Panc1 (cell line): ENCODE measurements at places on chromosomes 5 and 9.

DNA sequence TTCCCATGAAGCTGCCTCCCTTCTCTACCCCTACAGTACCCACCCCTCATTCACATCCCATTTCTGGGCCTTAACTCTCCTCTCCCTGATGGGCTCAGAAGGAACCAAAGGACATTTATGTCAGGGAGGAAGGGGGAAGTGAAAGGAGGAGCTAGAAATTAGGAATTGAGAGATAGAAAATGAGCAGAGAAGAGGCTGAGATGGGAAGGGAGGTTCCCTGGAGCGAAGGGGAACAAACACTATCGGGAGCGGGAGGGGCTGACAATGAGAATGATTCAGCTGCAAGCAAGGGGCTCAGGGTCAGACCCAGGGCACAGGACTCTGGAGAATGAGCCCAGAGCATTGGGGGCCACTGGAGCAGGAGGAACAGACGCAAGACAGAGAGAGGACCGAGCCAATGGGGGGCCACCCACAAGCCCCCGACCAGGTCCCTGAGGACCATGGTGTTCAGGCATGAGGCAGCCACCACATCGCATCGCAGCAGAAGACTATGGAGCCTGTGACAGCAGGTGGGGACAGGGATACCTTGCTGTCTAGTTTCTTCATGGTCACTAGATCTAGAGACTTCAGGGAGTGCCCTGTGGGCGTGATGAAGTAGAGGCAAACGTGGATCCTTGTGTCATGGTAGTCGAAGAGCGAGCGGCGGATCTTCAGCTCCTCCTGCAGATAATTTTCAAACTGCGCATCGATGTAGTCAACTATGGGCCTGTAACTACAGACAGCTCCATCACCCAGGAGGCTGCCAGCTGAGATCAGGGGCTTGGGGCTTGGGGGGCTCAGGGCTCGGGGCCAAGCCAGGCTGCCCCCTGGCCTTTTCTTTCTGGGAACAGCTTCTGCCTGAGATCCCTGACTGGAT is 13.6 kb downstream of the SEPTIN8 start:
- DNase-seq: no peak

GRCh38 chr9:133353548-133353947 is 2.7 kb downstream of the SURF1 start:
- DNase-seq: no peak

GRCh38 chr9:69806627-69807026 is 14.0 kb upstream of the CFAP95 start:
- DNase-seq: no peak

DNA sequence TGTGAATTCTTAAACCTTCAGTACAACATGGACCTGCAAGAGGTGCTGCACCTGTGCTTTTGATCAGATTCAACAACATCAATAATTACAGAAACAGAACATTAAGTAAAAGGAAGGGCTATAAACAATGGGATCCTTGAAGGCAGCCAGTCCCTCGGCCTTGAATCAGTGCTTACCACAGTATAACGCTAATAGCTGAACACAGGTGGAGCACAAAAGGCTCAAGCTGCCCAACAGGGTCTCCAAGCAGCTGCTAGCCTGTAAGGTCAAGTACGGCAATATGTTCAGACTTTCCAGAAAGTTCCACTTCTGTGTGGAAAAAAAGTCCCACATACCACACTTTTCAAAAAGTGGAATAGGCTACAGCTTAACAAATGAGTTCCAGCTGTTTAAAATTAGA is 61.9 kb upstream of the ITGA1 start:
- no peak for DNase-seq

DNA sequence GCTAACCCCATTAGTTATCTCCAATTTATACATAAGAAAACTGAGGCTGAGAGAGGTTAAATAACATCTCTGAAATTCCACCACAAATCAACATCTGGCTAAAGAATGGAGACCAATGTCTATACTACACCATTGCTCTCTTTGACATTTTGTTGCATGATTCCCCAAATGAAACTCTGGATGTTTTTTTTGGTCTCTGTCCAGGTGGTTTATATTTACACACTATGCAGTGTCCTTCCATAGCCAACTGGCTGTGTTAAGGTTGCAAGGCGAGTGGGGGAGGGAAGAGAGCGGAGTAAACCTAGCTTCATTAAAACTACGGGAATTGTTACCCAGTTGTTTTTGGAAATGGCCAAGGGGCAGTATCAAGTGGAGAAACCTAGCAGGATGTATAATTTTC is 67.2 kb downstream of the KIF4B start:
- DNase-seq: no peak

- DNase-seq: no peak
These were observed 28.9 kb downstream of the PLAC8L1 start for GRCh38 chr5:146076455-146076854.

DNA sequence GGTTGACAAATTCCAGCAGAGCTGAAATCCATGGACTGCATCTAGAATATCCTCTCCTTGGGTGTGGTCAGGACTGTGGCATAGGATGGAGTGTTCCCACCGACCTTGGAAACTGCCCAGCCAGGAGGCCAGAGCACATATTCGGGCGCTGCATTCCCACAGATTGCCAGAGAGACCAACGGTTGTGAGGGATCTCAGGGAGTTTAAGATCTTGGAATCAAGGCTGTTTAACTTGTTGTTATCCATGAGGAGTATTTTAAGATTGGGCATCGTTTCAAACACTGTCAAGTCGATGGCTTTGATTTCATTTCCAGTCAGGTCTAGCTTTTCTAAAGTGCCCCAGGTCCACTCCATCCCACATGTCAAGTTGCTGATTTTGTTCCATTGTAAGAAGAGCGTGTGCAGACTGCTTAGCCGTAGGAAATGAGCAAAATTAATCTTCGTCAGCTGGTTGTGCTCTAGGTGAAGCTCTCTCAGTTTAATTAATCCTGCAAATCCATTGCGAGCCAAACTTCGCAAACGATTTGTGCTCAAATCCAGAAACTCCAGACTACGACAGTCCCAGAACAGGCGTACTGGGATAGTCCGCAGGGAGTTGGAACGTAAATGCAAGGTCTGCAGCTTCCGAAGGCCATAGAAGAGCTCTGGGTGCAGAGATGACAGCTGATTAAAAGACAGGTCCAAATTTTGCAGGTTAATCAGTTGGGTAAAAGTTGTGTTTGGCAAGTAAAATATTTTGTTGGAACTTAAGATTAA is 1.5 kb downstream of the LRRTM2 start:
- no peak for DNase-seq

- no peak for DNase-seq
These were observed 71.2 kb downstream of the CFAP77 start for GRCh38 chr9:132481053-132481849.

DNA sequence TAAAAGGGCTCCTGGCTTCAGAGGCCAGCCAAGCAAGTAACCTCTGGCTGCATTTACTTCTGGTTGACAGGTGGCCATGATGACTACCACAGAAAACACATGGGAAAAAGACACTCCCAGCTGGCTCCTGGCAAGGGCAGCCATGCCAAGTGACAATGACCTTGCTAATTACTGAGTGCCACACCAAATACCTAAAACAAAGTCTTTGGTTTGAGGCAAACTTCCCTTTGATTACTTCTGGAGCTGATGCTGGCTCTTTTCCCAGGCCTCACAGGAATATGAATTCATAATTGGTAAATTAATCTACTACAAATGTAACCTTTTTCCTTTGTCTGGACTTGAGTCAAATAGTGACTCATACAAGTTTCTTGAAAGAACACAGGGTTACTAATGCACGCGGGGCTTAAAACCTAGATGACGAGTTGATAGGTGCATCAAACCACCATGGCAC is 61.0 kb downstream of the LPAR1 start:
- peak; percentile 20 for DNase-seq

DNA sequence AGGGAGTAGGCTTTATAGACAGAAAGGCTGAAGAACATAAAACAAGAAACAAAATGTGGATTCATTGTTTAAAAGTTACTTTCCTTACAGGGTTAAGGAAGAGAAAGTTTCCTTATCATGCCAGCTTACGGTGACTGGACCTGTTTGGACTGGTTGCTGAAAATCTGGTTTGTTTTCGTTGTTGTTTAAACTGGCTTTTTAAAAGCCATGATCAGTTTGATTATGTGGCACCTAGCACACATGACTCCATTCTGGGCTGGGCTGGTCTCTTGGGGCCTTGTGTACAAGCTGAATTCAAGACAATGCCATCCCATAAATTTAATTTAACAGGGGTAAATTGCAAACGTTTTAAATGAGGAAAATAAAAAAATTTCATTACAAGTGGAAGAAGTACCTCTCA is 18.4 kb upstream of the ZNF474 start:
- no peak for DNase-seq

DNA sequence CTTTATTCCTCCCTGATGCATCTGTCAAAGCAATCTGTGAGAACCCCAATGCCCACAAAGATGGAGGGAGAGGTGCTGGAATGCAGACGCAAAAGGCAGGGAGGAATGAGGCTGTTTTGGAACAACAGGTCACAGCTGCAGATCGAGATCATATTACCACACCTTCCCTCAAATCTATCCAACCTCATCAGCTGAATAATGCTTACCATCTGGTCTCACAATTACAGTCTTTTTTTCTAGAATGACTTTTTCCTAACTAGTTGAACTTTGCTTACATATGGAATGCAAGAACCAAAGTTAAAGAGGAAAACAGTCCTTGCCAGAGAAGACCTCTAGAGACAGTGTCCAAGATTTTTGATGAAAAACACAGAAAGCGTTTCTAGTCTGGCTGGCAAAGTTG is 158.1 kb downstream of the LPAR1 start:
- no peak for DNase-seq

- DNase-seq: no peak
These were observed 16.8 kb downstream of the ACSL6 start for GRCh38 chr5:131994533-131995226.

- no peak for DNase-seq
These were observed 197.7 kb downstream of the C9orf50 start for GRCh38 chr9:129423216-129423615.

DNA sequence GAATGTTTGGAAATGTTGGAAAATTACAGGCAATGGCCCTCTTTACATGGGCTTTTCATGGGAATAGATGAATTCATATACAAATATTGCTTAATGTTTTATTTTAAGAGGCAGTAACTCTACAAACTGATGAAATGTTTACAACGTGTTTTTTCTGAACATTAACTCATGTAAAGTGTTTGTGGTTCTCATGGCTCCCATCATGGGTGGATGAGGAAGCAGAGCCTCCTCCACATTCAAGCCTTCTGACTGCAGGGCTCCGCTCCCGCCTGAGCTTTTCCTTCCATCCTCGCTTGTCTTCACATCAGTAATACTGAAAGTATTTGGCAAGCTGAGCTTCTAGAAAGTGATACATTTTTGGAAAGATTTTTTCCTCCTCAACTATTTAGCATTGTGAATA is 204.2 kb downstream of the ARHGAP26 start:
- no peak for DNase-seq

DNA sequence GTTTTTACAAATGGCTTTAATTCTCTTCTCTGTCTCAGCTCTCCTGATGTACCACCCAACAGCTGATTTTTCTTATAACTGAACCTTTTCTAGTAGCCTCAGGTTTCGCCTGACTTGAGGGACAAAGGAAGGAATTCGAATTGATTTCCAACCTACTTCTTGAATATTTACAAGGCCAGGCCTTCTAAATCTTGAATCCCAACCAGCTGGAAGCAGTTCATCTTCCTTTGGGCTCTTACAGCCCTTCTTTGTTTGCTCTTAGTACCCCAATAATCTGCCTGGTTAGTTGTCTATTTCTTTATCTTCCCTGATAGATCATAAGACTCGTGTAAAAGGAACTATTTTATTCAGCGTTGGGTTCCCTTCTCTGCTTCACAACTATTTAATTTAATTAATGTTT is 95.9 kb downstream of the NLN start:
- no peak for DNase-seq

GRCh38 chr9:3045153-3045552 is 201.3 kb upstream of the PUM3 start:
- no peak for DNase-seq

DNA sequence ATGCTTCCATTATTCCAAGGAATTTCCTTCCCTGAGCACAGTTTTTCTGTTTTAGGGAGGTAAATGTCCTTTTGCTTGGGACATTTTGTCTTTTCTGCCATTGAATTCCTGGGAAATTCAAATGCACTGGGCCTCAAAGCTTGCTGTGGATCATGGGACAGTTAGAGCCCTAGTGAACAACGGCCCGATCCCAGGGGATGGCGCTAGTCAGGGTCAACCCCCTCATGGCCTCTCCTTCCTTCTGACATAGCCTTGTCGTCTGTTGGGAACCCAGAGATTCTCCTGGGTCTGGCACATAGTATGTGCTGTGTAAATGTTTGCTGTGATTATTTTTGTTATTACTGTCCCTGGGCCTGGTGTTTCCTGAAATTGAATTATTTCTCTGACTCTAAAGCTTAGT is 30.7 kb upstream of the COL15A1 start:
- DNase-seq: no peak

DNA sequence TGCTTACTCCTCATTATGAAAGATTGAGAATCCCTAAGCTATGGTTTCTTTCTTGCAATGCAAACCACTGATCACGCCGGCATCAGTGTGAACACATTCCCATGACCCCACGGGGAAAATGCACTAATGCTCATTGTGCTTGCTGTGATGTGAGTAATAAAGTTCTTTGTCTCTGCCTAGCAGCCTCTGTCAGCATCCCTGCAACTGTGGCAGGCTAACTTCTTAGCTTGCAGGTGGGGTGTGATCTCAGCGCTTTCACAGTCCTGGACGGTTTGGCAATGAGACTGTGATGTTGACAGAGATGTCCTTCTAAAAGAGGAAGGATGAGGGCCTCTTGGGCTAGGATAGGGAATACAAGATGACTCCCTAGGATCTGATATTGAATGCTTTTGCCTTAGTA is 1218.7 kb downstream of the EFNA5 start:
- no peak for DNase-seq

DNA sequence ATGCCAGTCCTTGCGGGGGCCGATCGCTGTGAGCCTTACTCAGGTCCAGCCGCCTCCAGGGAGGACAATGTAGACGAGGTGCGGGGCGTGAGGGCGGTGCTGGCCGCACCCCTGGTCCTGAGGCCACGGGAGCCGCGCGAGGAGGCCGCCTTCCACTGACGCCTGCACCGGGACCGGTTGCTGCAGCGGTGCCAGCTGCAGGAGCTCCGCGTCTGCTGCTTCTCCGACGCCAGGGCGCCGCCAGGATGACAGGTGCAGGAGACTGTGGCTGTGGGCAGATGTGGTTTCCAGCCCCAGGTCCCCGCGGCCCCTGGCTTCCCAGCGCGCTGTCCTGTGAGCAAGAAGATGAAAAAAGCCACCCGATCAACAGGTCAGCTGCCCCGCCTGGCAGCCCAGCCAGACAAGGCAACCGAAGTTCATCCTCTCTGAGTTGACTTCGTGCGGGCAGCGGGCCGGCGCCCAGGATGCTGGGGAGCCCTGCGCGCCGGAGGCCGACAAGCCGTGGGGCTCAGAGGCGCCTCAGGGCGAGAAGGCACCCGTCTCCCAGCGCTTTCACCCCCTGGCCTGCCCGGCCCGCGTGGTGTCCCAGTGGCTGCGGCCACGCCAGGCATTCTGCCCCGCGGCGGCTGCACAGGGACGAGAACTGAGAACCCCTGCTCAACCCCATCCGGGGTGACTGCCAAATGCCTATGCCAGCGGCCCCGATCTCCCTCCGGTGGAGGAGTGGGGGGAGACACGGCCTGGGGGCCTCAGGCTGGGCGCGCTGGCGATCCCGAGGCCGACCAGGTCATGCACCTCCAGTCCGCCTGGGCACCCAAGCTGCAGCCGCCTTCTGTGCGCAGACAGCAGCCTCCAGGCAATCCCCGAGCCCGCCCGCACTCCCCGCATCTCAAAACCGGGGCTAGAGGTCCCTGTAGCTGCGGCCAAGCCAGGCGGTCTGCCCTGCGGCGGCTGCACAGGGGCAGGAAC is 43.4 kb upstream of the BICD2 start:
- no peak for DNase-seq

- DNase-seq: no peak
These were observed 166.6 kb downstream of the ROR2 start for GRCh38 chr9:91783411-91783810.

GRCh38 chr9:112174222-112174964 is 704 bp downstream of the SUSD1 start:
- DNase-seq: no peak
